ENCODE measurements at places on chromosomes 16 and 17.

DNA sequence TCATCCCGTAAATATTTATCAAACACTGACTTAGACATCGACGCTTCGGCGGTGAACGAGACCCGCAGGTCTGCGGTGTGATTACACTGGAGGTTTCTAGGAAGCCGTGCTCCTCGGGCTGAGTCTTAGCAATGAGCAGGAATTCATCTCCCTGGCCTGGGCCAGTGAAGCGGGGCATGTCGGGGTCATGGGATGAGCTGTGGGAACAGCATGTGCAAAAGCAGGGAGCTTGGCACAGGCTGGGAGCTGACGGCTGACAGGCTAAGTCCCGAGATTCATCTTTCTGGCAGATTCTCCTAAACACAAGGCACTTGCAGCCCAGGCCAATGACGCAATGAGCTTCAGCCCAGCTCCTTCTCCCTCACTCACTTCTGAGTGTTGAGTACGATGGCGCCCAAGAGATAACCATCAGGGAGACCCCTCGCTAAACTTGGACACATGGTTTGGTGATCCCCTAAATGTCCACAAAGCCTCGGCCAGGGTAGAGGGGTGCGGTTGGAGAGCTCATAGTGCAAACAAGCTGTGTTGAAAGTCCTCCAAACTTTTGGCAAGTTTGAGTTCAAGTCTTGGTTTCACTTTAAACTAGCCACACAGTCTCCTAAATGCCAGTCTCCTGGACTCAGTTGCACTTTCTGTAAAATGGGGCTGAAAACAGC is 12.8 kb downstream of the CRISPLD2 start:
- no peak for DNase-seq

DNA sequence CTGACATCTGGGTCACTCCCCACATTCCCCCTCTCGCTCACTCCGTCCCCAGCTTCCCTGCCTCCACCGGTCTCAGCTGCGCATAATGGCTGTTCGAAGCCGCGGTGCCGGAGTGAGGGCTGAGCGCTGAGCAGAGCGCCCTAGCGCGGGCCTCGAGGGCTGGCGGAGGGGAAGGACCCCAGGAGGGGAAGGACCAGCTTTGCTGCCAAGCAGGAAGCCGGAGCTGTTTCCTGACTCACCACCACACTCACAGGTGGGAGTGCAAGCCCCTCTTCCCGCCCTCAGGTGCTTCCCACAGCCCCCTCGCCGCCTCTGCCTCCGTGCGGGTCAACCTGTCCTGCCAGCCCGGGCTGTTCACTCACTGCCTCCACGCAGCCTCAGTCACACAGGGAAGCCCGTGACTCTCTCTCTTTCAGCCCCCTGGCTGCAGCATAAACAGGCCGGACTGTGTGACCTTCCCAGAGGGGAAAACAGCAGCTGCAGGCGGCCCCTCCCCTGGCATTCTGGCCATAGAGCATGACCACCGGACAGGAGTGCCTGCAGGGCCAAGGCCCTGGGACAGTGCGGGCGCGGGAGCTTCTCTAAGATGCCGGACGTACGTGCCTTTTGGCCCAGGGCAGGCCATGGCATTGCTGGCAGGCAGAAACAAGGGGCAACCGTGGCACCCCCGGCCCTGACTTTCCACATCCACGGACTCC is 23.7 kb downstream of the SLC43A2 start:
- no peak for DNase-seq

DNA sequence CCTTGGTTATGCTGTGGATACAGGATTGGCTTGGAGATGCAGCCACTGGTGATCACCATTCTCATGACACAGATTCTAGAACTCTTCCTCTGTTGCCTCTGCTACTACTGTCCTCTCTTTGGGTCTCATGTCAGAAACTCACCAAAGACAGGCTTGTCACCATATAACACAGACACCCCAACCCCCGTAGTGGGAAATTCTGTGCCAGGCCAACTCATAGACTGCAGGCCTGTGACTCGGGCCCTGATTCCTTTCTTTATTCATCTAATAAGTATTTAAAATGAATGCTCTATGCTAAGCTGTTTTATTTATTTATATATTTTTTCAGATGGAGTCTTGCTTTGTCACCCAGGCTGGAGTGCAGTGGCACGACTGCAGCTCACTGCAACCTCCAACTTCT is 9.5 kb downstream of the CYB5D2 start:
- DNase-seq, result no peak

DNA sequence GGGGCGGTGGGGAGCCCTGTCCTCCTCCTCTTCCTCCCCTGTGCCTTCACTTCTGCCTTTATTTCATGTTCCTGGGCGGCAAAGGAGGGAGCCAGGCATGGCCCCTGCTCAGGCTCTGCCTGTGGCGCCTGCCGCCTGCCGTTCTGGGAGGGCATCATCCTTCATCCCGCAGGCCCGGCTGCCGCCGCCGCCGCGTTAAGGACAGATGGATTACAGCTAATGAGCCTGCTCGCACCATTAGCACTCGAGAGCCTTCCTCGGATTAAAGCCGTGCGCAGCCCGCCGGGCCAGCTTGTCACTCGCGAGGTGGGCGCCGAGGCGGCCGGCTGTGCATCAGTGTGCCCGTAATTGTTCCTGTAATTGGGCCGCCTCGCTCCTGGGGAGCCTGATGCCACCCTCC is 127.7 kb upstream of the GSE1 start:
- peak; percentile 99 for DNase-seq

- DNase-seq, result no peak
Observed at GRCh38 chr17:61158376-61158775, 241.3 kb upstream of the TBX2 start.
